ENCODE measurements at places on chromosomes 4 and X.

DNA sequence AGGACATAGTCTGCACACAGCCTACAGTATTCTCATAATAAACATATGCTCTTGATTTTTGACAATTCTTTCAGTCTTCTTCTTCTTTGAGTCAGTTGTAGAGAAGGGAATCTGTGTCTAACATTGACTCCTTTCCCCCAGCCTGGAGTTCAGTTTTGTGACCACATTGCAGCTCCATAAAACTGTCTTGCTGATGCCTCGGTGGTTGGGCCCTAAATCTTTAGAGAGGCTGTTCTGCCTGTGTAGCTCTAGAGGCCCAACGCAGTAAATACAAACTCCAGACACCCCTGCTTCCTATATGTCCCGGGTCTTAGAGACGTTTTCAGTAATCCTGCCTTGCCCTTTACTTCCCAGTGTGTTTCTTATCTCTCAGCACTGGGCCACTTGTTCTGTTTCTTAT is 639.5 kb upstream of the AADAT start:
- no peak for DNase-seq

DNA sequence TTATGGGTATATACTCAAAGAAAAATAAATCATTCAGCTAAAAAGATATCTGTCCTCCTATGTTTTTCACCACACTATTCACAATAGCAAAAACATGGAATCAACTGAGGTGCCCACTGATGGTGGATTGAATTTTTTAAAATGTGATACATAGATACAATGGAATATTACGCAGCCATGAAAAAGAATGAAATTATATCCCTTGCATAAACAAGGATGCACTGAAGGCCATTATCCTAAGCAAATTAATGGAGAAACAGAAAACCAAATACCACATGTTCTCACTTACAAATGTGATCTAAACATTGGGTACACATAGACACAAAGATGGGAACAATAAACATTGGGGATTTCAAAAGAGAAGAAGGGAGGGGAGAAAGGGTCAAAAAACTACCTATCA is 964.2 kb upstream of the IGFBP7 start:
- no peak for DNase-seq

DNA sequence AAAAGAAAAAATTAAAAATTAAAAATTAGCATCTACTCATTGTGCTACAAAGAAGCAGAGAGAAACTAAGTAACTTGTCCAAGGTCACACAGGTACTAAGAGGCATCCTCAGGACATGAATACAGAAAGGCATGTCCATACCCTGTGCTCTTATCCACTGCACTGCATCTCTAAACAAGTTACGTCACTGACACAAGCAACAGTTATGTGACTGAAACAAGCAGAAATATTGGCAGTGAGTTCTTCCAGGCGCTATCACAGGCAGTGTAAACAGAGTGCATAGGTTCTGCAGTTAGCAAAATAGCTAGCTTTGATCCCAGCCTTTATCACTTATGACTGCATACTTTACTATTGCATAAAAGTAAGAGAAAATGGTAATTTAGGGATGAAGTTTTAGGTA is 7.9 kb downstream of the VEGFC start:
- DNase-seq: no peak

DNA sequence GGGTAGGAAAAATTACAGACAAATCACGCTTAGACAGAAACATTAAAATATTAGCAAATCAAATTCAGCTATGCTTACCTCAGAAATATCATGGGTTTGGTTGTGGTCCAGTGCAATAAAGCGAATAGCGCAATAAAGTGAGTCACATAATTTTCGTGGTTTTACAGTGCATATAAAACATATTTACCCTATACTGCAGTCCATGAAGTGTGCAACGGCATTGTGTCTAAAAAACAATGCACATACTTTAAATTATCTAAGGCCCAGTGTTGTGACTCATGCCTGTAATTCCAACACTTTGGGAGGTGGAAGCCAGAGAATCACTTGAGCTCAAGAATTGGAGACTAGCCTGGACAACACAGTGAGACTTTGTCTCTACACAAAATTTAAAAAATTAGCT is 195.7 kb upstream of the IL1RAPL1 start:
- peak; percentile 11 for DNase-seq

DNA sequence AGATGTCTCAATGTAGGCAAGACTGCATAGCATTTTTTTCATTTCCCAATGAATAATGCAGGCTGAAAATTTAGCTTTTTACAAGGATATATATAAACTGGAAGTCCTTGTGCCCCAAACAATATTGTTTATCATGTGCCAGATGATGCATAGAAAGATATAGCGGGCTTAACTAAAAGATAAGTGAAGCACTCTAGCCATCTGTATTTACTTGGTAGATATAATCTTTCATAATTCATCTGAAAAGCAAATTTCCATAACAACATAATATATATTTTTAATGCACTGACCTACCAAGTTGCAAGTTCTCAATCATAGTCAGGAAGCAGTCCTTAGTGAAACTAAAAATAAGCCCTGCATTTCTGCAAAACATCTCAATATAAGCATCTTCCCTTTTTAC is 653.3 kb downstream of the NLGN4X start:
- no peak for DNase-seq

DNA sequence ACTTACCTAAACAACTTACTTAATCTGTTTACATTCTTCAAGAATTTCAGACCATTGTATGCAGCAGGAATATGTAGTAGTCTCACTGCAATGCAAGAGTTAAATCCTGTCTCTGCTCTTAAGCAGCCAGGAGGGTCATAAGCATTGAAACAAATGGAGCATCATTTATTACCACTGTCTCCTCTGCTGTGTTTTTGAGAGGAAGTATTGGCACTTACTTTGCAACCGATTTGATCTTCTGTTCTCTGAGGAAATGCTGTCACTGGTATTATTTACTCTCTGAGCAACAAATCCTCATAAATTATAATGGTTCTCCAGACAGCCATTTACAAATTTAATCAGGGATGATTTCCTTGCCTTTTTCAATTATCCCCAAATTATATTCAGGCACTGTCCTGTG is 1367.1 kb downstream of the STIM2 start:
- no peak for DNase-seq

GRCh38 chrX:9728261-9728660 is 37.4 kb downstream of the GPR143 start:
- DNase-seq: no peak

GRCh38 chr4:72505314-72505744 is 63.7 kb downstream of the ADAMTS3 start:
- peak; percentile 34 for DNase-seq

- DNase-seq: no peak
These were observed 52.6 kb upstream of the LRAT start for GRCh38 chr4:154691229-154691628.

- DNase-seq: no peak
These were observed 1126.6 kb downstream of the FAT4 start for GRCh38 chr4:126441173-126442035.

- no peak for DNase-seq
These were observed 913.3 kb downstream of the PDHA2 start for GRCh38 chr4:96753216-96753615.

GRCh38 chrX:12970691-12971202 is 4.2 kb upstream of the TMSB4X start:
- no peak for DNase-seq

GRCh38 chr4:126583509-126583908 is 1049.2 kb upstream of the INTU start:
- no peak for DNase-seq

- DNase-seq: no peak
These were observed 249.1 kb upstream of the BMP3 start for GRCh38 chr4:80781431-80781830.

GRCh38 chr4:37393889-37394288 is 149.3 kb downstream of the NWD2 start:
- DNase-seq: no peak

GRCh38 chr4:3310301-3311094 is 17.7 kb downstream of the RGS12 start:
- no peak for DNase-seq

- DNase-seq: no peak
These were observed 24.5 kb downstream of the HCCS start for GRCh38 chrX:11135564-11136185.

DNA sequence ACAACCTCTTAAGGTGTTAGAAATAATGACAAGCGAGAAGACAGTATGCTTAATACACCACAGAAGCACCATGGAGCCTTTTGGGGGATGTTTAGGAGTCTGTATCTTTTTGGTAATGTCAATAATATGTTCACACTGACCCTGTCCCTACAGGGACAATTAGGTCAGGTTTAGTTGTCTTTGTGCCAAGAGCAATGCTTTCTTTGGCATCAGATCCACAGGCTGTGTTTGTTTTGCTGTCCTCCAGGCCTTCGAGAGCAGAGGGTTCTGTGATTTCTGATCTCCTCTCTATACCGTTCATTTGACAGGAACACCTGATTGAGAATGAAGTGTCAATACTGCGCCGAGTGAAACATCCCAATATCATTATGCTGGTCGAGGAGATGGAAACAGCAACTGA is 153.8 kb downstream of the DCLK2 start:
- DNase-seq: no peak

- DNase-seq: peak; percentile 62
These were observed 694.4 kb upstream of the POU3F4 start for GRCh38 chrX:82813671-82814078.

DNA sequence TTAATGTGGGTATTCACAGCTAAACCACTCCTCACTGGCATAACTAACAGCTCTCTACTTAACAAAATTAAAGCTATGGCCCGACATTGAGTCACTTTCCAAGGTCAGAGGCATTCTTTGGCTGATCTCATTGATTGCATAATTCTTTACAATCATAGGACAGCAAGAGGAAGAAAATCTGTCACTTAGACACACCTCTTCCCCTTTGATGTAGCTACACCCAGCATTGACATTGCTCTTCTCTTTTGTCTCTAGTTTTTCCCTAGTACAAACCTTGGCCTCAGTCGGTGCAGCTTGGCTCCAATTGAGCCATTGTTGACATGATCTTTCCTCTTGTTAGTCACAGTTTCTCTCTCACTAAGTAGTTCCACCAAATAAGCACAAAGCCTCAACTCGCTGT is 313.3 kb upstream of the ACTRT1 start:
- DNase-seq: no peak

- DNase-seq: no peak
These were observed 96.2 kb downstream of the RS1 start for GRCh38 chrX:18575744-18576143.

- no peak for DNase-seq
These were observed 33.2 kb upstream of the MID1IP1 start for GRCh38 chrX:38768079-38768478.

- no peak for DNase-seq
These were observed 1342.3 kb upstream of the AGA start for GRCh38 chr4:178784491-178784890.

GRCh38 chr4:138247643-138248042 is 5.5 kb upstream of the SLC7A11 start:
- no peak for DNase-seq

GRCh38 chrX:109036624-109037023 is 300.3 kb upstream of the IRS4 start:
- no peak for DNase-seq

All from retinal pigment epithelial cell (primary cell).